ENCODE measurements at places on chromosomes 3 and 15.

DNA sequence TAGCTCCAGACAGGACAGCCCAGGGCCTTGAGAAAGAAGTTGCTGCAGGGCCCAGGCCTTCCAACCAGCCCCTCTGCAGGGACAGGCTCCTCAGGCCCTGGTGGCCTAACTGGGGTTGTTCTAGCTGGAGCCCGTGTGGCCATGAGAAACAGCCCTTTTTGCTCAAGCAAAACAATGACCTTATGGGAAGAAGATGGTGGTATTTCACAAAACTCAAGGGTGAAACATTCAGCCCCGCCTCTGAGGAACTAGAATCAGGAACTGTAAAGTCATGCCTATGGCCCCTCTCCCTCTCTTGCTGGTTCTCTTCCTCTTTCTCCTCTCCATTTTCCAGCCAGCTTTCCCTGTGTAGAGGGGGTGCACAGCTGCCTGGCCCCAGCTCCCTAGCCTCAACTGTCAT lies 273.3 kb downstream of the RPLP1 start:
- no peak for DNase-seq

- peak; percentile 55 for DNase-seq
Measured at GRCh38 chr3:14144423-14145075, 19.7 kb downstream of the TMEM43 start.

- DNase-seq = no peak
Measured at GRCh38 chr3:180492047-180492446, 109.9 kb upstream of the TTC14 start.

DNA sequence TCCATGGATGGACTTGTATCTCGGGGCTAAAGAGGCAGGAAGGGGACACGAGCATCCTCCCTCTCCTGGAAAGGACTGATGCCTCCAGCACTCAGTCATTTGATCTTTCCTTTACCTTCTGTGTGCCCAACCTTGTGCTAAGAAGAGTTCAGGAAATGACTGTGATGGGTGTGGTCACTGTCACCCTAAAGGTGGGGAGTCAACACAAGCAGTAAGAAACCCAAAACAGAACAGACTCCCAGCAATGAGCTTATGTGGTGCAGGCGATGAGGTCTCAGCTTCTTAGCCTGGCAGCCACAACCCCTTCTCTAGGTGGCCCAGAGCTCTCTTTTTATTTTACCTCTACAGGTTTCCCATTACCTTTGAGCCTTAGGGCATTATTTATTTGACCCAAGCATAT lies 3.8 kb downstream of the MPI start:
- no peak for DNase-seq

GRCh38 chr15:70244978-70245542 lies 147.3 kb upstream of the TLE3 start:
- no peak for DNase-seq

DNA sequence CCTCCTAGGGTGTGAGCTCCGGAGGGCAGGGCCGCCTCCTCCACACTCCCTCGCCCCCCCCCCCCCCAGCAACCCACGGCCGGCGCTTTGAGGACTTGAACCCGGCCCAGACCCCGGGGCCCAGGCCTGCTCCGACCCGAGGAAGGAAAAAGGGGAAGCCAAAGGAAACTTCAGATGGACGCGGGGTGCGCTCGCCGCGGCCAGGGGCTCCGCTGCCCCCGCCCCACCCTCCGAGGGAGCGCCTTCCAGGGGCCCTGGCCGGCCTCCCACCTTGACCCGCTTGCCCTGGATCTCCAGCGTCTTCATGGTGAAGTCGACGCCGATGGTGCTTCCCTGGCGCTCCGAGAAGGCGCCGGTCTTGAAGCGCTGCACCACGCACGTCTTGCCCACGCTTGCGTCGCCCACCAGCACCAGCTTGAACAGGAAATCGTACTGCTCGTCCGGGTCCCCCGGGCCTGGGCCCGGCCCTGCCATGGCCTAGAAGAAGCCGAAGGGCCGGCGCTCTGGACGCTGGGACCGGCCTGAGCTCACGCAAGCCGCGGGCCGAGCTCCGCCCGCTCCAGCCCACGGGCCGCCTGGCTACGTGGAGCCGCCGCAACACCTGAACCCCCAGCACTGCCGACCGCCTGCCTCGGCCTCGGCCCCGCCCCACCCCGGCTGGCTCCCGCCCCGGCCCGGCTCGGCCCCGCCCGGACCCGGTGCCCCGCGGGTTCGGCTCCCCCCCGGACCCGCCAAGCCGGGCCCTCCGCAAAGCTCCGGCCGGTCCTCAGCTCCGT lies 400 bp downstream of the RAB43 start:
- DNase-seq = no peak

- DNase-seq = no peak
Measured at GRCh38 chr3:54985856-54986255, 58.0 kb upstream of the LRTM1 start.

DNA sequence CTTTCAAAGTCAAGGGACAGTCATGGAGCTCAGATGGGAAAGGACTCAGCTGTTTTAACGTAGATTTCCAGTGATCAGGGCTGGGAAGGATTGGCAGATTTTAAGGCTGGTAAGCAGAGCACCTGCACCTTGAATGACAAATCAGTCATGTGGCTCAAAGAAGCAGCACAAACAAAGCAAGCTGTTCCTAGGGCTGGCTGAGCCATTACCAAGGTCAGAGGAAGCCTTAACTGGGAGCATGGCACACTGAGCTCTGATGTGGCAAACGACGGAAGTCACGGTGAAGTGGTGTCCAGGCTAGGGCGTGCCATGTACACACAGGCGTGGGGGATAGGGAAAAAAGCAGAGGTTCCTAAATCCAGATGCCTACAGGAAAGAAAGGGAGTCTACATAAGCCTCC lies 84.6 kb upstream of the PFN2 start:
- DNase-seq = no peak

DNA sequence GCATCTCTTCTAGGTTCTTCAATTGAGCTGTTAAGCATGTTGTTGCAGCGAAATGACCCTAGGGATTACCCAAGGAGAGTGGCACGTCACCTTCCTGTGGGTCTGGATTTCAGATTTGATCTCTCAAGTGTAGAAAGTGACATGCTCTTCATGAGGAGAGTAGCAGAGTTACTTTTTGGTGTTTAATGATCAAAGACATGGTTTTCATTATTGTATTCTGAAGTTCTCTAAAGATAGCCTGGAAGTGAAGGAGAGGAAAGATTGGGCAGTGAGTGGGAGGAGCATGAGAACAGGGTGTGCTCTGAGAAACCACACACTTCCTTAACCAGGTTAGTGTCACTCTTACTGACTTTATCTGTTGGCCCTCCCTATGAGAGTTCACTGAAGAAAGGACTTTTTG lies 153.6 kb downstream of the AKAP13 start:
- DNase-seq = no peak

GRCh38 chr3:94098452-94098851 lies 35.6 kb downstream of the NSUN3 start:
- no peak for DNase-seq

- no peak for DNase-seq
Measured at GRCh38 chr3:100971798-100972197, 21.4 kb downstream of the ABI3BP start.

DNA sequence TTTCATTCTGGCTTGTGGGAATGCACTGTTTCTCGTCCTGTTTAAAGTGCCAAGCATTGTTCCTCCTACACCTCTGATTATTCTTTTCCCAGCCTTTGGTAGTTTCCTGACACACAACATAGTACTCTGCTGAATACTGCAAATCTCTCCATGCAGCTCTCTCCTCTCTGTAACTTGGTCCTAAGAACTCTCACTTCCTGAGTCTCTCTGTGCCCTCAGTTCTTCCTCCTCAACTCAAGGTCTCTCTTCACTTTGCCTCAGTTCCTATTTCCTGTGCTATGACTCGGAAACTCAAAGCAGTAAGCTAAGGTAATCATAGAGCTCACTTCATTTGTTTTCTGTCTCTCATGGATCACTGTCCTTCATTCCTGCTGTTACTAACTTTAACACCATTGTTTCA lies 113.4 kb downstream of the ZNF280D start:
- no peak for DNase-seq

DNA sequence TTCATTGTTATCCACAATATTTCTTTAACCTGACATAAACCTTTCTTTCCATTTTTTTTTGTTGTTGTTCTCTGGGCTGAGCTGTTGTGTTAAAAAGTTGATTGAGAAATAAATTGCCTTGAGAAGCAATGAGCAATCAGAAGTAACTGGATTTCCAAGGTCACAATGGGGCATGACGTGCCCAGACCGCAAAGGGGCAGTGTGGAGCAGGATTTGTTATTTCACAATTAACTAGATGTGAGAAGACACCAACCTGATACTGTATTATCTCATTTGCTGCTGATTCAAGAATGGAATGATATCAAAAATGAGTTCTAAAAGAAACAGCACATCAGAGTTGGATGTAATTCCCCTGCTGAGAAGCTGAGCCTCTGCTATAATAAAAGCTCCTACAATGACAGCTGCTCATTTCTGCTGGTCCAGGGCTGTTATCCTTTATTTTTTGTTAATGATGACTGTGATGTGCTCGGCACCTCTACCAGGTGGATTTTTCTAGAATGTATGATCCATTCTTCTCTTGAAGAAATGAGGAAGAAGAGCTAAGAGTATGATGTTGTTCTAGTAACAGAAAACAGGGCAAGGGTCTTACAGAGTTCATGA lies 28.1 kb downstream of the CPNE4 start:
- peak; percentile 13 for DNase-seq

DNA sequence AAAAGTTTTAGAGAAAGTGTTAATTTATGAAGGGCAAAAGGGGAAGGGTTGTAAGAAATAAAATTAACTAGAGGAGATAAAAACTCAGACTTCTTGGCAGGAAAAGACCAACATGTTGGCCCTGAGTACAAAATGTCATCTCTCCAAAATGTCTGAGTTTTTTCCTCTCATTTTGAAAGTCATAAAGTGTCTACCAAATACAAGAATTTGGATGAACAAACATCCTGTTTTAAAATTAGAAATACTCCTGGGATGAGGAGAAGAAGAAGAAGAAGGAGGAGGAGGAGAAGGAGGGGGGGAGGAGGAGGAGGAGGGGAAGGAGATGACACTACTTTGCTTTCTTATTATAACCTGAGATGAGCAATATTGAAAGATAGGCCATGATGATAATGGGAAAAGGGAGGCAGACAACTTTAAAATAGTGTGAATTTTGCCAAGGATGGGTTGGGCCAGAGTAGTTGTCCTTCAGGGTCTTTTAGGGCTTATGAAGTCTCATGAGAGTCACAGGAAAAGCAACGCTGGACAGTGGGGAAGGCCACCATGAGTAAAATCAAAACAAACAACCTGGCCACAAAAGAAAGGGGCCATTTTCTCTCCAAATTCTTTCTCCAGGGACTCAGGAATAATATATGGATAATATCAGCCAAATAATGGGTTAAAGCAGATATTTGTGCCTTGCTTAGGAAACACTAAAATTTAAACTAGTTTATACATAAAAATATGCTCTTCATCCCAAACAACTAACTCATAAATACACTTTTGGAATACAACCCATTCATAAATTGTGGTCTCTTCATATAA lies 632.9 kb downstream of the EPHA3 start:
- no peak for DNase-seq

DNA sequence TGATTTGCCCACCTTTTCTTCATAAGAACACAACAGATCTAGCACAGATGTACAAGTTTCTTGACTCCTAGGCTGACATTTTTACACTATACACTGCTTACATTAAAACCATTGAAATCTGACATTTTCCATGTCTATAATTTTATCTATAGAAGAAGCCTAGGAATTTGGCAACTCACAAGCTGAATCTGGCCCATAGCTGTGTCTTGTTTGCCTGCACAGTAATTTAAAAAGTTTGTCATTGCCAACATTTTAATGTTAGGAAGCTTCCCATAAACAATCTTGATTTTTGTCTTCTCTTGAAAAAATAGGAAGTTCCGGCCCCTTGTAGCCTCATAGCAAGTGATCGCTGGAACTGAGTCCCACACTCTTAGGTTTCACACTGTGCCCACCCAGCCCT lies 394.6 kb upstream of the AZI2 start:
- DNase-seq = no peak

DNA sequence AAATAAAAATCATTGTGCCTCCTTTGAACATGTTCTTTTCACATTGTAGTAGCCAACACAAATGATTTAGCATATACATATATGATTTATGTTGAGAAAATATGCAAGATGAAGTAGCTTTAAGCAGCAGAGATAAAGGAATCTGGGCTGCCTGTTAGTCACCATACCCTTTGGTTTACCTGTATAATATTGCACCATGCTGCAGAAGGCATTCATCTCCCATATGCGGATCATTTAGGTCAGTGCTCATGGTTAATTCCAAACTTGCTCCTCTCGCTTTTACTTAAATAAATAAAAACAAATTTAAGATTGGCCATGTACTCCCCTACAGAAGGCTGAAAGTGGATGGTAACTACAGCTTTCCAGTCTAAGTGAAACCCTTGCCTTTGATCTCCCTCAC lies 86.7 kb upstream of the TBL1XR1 start:
- DNase-seq = no peak

DNA sequence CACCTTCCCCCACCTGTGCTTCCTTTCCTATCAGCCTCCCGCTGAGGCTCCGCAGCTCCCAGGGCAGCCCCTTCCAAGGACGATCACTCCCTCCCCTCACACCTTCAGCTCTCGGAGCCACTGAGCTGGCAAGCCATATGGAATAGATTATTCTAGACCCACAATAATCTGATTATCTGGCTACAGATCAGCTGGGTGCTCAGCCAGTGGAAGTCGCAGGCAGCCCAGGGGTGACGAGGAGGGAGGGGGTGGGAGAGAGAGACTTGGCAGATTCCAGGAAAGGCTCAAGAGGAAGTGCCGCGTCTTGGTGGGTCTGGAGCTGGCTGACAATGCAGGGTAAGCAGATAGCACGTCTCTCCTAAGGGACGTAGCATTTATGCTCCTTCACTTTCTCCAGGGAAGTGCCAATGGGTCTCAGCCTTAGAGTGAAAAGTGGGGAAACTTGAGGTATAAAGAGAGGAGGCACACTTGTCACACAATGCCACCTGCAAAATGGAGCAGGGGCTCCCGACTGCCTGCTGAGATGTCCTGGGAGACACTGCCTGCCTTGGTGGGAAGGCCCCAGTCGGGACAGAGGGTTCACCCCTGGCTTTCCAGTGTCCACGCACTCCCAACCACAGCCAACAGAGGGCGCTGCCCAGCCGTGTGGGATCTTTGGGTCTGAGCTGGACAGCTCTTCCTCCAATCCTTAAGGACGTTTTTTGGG lies 9.4 kb upstream of the MESP1 start:
- peak; percentile 61 for DNase-seq

GRCh38 chr3:98787181-98787580 lies 24.0 kb downstream of the ST3GAL6 start:
- DNase-seq = no peak

GRCh38 chr15:80754014-80754413 lies 25.2 kb upstream of the CEMIP start:
- no peak for DNase-seq

All from KG1 (cell line).